Left cardiac atrium (tissue), 4 donors: ENCODE measurements at places on chromosomes 3 and 15. TPM values are rescaled to one million over a fixed set of nuclear protein-coding genes. Genes with fewer than 3 reads are reported as not detected.
A peak's percentile ranks its signal among the peaks of the same experiment; 100 is the strongest.

DNA sequence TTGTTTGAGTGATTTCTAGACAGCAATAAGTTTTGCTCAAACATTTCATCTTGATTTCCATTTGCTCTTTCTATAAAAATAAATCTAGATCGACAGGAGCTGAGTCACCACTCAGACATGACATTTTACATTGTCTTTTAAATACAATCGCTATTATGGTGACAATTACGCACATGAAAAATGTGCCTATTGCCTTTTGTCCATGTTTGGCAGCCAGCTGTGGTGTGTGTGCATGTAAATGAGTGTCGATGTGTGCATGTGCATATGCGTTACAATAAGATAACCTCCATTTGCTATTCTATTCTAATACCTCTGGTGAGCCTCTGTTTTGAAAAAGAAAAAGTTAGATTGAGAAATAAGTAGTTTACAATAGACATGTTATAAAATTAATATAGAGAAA, 89.7 kb upstream of the GRM7 start:
- DNase-seq = no peak

GRCh38 chr3:144162042-144162441, 190.4 kb downstream of the DIPK2A start:
- DNase-seq = no peak

DNA sequence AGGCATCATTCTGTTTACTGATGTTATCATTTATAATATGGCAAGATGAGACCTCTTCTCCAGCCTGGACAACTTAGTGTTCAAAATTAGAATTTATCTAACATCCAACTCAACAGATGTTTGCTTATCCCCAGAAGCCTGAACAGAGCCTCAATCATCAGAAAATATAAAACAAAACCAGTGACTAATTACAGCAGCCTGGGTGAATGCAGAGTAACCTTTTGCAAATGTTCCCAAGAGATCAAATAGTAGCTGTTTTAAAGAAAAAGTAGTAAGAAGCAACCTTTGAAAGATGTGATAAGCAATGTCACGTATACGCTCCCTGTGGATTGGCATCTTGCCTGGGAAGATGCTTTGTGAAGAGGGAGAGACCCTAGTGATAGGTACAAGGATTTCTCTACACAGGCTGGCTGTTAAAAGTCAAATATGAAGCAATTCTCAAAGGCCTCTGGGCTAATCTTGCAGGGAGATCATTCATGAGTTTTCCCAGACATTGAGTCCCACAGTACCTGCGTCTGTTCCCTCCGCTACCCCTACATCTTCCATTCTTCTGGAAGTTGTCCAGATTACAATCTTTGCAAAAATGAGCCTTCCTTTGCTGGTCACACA, 39.3 kb upstream of the PRICKLE2 start:
- no peak for DNase-seq

- no peak for DNase-seq
Measured at GRCh38 chr3:191263850-191264249, 64.8 kb downstream of the OSTN start.

DNA sequence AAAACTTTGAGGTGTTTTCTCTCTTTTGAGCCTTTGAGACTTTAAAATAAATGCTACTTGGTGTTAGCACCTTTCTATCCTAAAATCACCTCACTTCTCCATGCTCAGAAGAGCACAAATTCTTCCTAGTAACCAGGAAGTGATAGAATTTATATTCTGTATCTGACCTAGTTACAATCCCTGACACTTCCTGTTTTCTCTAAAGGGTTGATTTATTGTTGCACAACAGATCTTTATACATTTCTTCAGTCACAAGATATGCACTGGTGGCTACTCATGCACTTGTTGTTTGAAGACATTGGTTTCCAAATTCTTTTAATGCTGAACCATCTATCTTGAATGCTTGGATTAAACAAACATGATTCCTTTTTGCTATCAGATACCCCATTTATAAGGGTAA, 47.2 kb upstream of the CNTN3 start:
- no peak for DNase-seq

Gene A4GNT
- total RNA-seq = not detected

DNA sequence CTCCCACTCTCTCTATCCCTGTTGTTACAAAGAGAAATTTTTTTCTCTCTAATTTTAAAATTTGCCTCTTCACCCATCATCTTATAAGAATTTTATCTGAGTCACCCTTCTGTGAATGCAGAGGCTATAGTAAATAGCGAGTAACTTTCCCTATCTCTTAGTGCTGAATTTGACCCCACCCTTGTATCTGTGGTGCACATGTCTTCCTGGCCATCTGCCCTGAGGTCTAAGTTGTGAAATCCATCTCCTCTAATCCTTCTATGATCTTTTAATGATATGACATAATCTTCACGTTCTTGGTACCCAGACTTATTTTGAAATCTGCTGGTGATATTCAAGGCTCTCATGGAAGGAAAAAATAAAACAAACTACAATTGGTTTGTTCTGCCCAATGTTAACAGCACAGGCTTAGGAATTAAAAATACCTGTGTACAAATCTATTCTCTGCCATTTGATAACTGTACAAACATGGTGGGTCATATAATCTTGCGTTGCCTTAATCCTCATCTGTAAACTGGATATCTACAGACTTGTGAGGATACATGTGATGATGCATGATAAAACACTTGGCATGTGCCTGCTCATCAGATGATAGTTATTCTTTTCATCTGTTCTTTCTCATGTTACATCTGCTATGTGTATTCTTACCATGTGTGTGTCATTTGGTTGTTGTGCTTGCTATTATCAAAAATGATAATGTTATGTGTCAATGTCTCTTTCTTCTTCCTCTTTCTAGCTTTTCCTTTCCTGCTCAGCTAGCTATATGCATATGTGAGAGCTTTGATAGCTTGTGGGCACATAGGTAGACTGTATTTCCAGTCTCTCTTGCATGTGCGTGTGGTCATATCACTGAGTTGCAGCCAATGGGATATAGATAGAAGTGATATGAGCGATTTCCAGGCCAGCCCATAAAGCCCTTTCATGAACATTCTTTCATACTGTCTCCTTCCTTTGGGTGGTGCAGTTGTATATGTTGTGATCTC, 13.7 kb upstream of the CCR3 start:
- DNase-seq = no peak

Gene TGM4
- not detected for total RNA-seq

DNA sequence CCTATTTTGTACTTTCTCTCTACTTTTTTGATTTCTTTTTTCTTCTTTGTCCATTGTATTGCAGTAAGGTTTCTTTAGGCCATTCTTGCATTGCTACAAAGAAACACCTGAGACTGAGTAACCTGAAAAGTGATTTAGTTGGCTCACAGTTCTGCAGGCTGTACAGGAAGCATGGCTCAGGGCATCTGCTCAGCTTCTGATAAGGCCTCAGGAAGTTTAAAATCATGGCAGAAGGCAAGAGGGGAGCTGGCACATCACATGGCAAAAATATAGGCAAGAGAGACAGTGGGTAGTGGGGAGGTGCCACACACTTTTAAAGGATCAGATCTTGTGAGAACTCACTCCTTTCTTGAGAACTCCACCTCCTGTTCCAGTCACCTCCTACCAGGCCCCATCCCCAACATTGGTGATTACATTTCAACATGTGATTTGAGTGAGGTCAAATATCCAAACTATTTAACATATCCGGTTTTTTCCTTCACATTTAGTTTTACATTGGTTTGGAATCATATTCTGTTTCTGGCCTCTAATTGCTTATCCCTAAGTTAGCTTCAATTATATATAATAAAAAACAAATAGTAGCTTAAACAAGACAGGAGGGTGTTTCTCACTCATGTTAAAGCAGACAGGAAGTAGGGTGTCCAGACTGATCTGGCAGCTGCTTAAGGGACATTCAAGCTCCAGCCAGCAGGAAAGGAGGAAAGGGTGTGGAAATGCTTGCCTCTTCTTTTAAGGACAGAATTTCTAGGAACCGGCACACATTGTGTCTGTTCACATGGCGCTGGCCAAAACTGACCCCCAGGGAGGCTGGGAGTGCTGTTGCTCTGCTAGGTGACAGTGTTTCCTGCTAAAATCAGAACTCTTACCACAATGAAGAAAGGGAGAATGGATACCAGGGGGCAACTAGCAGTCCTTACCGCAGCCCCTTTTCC, 28.8 kb upstream of the SKOR1 start:
- no peak for DNase-seq

Gene ZNF80
- not detected for total RNA-seq

Gene EMC7
- total RNA-seq = 63.9 TPM

- DNase-seq = no peak
Measured at GRCh38 chr3:78940128-78940527, 827.7 kb downstream of the ROBO1 start.

GRCh38 chr15:43134157-43134635, 810 bp downstream of the TMEM62 start:
- no peak for DNase-seq

- no peak for DNase-seq
Measured at GRCh38 chr15:47685141-47685870, 32.0 kb upstream of the SEMA6D start.

Gene KCNAB1
- total RNA-seq = 2.6 TPM

DNA sequence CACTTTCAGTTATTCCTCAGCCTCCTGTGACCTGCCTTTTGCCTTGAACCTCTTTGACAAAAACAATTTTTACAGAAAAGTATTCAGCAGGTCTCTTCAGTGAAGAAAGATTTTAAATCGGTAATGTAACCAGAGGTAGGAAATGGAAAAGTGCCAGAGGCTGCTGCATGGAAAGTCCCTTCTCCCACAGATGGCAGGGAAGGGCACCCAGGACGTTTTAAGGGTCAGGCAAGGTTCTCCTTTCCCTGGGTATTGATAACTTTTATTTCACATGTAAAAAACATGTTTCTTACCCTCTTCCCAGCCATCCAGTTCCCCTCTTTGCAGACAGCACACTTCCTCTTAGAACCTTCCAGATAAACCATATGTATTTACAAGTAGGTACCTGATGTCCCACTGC, 185.6 kb downstream of the OR4M2 start:
- no peak for DNase-seq

DNA sequence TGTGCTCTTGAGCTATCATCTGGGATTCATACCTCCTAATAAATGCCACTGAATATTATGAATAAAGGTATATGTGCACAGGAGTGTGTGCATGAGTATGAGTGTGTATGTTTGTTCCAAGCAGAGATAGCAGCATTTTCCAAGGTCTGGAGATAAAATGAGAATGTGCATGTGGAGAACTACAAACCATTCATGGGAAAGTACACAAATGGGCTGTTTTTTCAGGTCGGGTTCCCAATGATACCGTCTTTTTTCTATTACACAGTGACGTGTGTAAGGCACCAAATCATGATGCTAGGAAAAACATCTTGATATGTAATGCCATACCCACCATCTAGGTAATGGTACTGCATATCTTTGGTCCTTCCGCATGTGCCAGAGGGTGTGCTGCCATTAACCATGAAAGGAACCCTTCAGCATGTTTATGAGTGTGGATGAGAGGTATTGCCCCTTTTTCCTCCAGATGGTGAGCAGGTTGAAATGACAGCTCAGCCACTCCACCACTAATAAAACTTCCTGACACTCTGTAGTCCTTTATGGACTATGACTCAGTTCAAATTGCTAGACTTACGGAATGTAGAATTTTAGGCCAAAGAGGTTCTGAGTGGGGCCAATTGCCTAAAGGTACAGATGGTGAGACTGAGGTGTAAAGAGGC, 36.4 kb upstream of the COPB2 start:
- DNase-seq = no peak

DNA sequence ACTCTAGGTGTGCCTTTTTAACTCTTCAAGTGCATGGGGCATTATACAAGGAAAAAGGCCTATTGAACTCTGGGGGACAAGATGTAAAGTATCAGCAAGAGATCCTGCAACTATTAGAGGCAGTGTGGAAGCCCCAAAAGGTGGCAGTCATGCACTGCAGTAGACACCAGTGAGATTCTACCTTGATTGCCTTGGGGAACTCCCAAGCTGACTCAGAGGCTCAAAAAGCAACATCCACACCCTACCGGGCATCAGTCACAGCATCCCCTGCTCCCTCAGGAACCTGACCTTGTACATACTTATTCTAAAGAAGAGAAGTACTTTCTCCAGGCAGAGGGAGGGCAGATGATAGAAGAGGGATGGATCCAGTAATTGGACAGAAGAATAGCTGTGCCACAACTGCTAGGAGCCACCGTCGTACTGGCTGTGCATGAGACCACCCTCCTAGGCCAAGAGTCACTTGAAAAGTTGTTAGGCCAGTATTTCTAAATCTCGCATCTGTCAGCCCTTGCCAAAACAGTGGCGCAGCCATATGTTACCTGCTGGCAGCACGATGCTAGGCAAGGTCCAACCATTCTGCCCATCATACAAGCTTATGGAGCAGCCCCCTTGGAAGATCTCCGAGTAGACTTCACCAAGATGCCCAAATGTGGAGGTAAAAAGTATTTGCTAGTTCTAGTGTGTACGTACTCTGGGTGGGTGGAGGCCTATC, 523.1 kb upstream of the FRG2C start:
- no peak for DNase-seq

DNA sequence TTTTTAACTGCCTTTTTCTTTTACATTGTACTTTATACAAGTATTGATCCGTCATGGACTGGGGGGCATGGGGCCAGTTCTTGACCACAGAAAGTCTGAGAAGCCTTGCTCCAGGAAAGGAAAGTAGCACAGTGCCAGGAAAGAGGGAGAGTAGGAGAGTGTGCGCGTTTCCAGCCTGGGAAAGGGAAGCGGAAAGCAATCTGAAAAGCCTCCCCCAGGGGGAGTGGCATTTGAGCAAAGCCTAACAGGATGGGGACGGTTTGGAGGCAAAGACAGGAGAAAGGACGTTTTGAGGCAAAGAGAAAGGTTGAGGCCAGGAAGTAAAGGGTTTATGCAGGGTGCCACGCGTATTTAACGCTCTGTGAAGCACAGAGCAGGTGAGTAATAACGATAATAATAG, 116.9 kb downstream of the RORA start:
- DNase-seq = peak; percentile 24

GRCh38 chr3:113275583-113275928, 64.2 kb downstream of the BOC start:
- no peak for DNase-seq

DNA sequence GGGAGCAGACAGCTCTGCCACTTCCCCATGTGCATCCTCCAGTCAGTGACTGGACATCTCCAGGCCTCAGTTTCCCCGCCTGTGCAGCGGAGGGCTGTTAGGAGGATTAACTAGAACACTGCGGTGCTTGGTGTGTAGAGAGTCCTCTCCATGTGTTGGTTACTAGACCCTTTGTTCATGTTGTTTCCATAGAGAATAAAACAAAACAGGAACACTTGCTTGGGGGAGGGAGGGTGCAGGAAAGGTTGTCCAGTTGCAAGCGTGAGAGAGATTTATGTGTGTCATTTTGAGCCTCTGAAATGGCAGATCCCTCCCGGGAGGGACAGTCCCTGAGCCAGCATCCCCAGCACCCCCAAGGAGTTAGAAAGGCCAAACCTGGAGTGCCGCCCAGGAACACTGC, 184.0 kb upstream of the LYSMD4 start:
- no peak for DNase-seq

GRCh38 chr3:151011427-151011826, 38.9 kb upstream of the CLRN1 start:
- DNase-seq = no peak

Gene NUP210
- total RNA-seq = 4.7 TPM

Gene TM4SF4
- 0.59 TPM for total RNA-seq

Gene LRRC57
- total RNA-seq = 15.6 TPM
